ENCODE measurements at places on chromosomes 5 and 9.

DNA sequence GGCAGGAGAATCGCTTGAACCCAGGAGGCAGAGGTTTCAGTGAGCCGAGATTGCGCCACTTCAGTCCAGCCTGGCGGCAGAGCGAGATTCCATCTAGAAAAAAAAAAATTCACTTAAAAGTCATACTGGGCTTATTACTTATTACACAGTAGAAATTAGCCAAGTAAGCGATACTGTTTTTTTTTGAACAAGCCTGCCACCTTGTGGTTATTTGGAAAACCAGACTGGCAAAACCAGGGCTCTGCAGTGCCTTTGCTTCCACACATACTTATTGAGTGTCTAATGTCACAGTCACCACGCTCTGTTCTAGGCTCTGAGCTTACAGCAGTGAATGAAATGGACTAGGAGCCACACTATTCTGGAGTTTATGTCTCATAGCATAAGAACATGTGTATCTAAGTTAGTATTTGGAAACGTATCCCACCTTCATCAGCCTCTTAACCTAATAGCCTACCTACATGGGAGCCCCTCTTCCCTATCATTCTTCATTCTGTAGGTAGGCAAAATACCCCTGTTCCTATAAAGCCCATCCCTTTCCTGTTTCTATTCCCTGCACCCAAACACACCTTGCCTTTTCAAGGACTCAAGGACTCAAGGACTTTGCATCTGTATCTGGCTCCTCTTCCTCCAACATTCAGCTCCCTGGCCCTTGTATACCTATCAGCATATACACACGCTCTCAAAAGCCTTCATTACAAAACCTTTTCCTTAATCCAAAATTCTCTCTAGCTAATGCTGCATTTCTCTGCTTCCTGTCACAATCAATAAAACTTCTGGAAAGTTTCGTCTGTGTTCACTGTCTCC, 13.9 kb upstream of the BASP1 start:
- DNase-seq = no peak

- DNase-seq = no peak
Observed at GRCh38 chr5:129653057-129653375, 94.9 kb upstream of the MINAR2 start.

DNA sequence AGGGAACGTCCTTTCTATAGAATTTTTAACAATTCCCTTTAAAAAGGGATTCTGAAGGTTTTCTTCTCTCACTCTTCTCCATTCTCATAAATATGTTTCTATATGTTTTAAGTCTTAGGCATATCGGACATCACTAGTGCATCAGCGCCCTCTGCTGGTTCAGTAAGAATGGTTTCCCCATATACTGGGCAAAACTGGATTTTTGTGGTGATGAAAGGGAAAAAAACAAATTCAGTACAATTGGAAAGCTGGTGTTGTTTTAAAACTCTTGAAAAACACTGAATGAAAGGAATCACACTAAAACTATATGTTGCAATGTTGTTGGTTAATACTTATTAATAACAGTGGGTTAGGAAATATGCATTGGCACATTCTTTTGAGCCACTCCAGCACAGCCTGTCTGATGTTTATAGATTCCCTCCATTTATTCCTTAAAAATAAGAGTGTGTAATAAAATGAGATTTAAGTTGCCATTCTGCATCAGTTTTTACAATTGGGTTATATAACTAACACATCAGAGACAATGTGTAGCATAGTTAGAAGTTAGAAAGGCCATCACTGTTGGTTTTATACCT, 15.8 kb downstream of the CWC27 start:
- DNase-seq = peak; percentile 44

DNA sequence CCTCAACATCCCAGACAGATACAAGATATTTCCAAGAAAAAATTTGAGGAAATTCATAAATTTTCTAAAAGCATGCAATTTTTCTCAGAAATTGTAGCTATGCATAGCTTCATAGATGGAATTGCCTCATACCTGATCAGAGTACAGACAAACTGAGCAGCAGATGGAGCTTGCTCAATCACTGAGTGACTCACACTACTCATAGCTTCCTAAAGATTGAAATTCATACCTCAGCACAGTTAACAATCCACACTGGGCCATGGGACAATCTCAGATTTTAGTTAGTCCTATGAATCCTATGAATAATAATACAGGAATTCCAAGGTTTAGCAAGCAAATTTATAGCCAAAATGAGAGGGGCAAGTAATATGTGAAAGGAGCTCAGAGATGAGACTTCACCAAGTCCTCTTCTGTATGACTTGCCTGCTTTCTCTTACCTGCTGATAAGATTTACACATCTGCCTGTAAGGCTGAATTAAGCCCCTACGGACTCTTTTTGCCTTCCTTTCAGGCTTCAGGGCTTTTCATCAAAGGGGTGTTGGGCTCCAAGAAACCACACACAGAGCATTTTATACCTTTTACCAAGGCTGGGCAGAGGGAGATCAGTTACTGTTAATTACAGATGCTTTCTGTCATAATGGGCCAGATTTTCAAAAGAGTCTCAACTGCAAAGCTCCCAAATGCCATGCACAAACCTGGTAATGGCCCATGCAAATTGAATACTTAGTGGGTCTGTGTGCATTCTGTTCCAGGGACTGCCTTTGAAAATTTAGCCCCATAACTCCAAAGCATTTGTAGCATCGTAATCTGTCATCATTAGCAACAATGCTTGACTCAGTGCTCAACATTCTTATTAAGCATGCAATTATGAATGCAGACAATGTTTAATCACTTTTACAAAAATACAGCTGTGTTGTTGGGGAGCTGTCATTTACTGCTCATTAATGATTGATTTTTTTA, 439.3 kb downstream of the DTWD2 start:
- DNase-seq = no peak

- DNase-seq = no peak
Observed at GRCh38 chr5:32297181-32298058, 15.3 kb downstream of the MTMR12 start.

GRCh38 chr5:72093217-72093616, 14.1 kb upstream of the MAP1B start:
- no peak for DNase-seq

DNA sequence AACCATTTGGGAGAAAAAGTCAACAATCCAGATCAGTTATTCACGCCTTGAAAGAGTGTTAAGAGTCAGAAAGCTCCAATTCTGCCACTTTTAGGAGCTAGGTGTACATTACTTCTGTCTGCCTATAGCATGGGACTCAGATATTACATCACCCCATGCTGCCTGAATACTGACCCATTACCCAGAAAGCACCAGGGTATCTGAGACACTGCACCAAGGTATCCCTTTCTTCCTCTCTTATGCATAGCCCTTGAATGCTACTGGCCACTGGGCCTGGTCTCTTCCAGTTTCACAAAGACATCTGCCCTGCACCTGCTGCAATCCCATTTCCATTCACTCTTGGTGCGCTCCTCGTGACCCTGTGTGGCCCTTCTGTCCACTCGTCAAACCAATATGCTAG, 2.6 kb downstream of the STRBP start:
- no peak for DNase-seq

- DNase-seq = no peak
Observed at GRCh38 chr5:61675015-61675692, 343.1 kb downstream of the ZSWIM6 start.

DNA sequence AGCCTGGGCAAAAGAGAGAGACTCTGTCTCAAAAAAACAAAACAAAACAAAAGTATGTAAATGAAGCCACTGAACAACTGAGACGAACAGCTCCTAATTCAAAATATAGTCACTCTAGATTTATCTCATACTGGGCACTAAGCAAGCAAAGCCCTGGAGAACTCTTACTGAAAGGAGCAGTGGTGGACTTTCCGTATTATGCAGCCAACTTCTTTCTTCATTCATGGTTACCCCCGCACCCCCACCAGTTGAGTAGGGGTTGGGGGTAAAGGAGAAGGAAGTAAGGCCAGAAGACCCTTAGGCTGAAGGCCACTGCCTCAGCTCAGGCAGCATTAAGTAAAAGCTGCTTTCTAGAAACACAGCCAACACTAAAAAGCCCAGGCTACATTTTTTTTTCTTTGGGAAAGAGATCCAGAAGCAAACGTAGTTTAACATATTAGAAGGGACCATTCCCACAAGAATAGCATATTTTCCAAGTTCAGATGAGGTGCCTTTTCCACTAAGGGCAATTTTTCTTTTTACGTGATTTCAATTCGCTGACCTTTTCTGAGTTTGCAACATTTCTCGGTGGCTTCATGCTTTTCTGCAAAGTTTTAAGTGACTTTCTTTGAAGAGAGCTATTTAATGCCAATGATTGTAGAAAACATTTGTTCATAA, 55.3 kb downstream of the MAPKAP1 start:
- no peak for DNase-seq

DNA sequence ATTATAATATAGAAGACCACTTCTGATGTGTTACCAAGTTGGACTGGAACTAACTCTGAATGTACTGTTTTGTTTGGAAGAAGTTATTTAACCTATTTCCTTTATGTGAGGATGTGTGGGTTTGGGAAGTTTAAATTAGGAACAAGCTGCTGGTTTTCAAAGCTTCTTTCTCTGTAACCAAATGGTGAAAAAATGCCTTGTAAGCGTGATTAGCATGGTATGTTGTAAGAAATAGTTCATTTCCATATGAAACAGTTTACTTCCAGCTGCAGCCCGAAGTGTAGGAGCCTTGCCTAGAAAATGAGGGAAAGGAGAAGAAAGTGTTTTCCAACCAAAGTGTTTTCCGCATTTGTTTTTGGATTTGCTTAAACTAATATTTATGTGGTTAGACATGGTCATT, 36.0 kb downstream of the TTC1 start:
- DNase-seq = no peak

DNA sequence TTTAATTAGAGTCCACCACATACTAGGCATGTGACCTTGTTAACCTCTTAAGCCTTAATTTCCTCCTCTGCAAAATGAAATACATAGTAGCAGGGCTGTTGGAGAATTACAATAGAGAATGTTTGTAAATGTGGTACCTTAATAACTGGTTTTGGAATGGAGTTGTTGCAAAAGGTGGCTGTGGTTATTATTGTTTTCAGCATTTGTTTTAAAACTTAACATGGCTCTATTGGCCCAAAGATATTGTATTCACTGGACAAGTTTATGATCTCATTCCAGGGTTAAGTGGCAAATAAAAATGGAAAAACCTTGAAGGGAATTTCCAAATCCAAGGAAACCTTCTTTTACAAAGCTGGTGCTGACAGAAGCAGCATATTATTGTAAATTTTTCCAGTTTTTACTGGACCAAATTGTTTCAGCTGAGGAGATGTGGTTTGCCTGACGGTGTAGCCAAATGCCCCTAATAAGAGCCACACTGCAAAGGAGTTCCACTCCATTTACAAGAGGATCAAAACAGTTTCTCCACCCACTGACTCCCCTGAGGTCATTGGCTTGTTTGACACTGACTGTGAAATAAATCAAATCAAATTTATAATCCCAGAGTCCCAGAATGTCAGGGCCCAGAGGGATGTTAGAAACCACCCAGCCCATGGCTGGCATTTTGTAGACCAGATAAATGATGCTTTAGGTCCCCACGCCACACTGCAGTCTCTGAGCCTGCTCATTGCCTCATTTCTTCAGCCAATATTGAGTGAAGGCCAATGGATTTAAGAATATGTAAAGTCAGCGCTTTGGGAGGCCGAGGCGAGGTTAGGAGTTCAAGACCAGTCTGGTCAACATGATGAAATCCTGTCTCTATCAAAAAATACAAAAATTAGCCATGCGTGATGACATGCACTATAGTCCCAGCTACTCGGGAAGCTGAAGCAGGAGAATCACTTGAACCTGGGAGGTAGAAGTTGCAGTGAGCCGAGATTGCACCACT, 45.2 kb downstream of the ADRA1B start:
- no peak for DNase-seq

DNA sequence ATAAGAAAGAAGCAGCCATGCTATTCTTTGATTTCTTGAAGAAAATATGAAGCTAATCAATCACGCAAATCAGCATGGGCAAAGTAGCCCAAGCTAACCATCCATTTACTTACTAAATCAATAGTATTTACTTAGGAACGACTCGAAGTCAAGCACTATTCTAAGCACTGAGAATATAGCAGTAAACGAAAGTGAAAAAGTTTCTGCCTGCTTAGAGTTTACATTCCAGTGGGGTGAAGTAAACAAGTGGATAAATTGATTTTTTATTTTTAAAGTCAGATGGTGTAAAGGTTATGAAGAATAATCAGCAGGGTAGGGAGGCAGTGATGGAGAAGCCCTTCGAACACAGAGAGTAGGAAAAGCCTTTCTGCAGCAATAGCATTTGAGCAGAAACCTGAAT, 5.5 kb downstream of the TSTD2 start:
- no peak for DNase-seq

GRCh38 chr5:82931110-82931509, 146.1 kb downstream of the TMEM167A start:
- no peak for DNase-seq

DNA sequence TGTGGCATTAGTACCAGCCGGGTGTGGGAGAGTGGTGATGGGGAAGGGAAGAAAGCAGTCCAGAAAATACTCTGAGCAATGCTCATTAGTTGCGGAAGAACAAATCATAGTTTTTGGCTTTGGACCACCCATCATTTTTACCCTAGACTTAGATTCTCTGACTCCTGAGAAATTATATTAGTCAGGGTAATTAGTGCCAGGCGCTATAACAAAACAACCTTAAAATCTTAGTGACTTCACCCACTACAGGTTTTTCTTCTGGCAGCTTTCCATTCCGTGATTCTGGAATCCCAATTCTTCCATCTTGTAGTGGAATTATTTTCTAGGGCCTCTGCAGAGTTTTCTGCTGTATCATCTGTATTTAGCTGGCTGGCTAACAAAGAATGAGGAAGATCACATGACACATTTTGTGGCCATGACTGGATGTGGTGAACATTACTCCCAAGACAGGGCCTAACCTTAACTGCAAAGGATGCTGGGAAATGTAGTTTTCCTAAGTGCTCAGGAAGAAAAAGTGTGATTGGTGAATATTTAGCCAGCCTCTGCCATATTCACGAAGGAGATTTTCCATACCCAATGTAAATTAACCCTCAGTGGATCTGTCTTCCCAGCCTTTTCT, 373.0 kb upstream of the MEF2C start:
- no peak for DNase-seq

- DNase-seq = no peak
Observed at GRCh38 chr9:92159058-92159457, 43.8 kb upstream of the SPTLC1 start.

DNA sequence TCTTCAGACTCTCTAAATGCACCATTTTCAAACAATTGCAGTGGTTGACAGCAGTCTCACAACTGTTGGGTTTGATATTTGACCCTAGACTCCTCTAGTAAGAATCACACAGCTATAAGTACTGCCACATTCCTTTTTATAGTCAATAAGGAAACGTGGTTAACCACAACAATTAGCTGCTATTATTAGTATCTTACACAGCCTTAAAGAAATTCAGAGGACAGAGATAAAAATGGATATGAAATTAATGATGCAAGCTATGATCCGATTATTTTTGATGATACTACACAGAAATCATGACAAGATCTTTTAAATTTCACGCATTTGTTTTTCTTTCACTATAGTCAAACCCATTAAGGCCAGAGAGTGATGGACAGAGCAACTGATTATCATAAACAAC, 288.6 kb upstream of the C9orf72 start:
- DNase-seq = no peak

- no peak for DNase-seq
Observed at GRCh38 chr5:1728846-1729245, 70.8 kb downstream of the MRPL36 start.
